ENCODE measurements at places on chromosomes 5 and 9.

DNA sequence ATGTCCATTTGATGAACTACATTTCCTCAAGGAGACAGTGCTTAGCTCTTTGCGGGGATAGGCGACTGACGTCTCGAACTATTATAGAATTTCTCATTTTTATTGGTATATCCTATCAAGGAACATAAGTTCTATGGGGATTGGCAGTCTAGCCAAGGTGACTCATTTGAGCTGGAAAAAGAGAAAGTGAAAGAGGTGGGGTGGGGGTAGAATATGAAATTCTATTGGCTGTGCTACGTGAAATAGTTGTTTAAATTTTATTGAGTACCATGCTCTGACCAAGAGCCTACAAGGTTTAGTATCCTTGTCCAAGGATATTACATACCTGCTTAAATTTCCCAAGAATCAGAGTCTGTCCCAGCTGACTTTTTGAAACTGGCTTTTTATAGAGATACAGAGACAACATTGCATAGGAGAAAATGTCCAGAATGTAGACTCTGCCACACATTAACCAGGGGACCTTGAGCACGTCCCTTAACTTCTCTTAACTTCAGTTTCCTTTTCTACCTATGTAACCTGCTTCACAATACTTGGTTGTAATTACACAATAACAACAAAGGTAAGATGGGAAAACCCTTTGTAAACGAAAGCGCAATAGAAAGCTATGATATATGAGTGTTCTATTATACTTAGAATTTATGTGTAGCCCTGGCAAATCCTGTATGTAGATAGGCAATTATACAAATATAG is 226.4 kb upstream of the WWC1 start:
- DNase-seq: no peak

DNA sequence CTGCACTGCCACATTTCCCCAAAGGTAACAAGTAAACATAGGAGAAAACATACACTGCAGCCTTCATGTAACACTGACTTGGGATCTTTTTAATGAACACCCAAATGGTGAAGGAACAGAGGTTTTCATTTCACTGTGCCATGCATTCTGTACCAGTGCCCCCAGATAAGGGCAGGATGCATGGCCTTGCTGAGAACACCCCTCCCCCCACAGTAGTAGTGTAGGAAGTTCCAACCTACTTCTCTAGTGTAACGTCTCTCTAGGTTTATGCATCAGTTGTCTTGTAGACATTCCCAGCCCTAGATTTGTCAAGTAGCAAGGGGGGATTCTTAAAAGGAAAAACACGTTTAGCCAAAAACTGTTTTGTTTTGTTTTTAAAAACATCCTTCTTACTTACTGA is 29.9 kb downstream of the MAP3K1 start:
- no peak for DNase-seq

GRCh38 chr5:77972469-77973252 is 196.5 kb upstream of the TBCA start:
- DNase-seq: no peak

DNA sequence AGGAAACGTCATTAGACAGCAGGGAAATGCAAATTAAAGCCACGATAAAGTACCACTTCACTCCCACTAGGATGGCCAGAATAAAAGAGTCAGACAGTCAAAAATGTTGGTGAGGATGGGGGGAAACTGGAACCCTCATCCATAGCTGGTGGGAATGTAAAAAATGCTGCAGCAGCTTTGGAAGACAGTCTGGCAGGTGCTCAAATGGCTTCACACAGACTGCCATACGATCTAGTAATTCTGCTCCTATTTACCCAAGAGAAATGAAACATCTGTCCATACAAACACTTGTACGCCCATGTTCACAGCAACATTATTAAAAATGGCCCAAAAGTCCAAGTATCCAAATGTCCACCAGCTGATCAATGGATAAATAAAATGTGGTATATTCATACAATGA is 158.9 kb upstream of the PHYKPL start:
- DNase-seq: no peak

DNA sequence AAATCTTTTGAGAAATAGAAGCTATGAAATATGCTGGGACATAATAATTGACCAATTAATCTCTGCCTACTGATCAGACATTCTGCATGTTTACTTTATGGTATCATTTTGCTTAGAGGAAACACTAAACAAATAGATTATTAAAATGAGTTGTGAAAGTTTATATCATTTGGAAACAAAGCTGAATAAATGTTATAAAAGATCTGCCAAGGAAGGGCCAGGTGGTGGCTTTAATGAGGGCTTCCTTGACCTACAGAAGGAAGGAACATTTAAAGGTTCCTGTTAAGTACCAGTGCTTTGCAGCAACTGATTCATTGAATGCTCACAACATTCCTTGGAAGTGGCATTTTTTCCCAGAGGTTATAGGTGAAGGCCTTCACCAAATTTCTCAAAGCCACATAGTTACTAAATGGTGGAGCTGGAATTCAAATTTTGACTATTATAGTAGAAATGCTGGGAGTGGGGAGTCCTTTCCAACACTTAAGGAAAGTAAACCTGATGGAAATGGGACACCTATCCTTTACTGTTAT is 250.7 kb downstream of the GABRB2 start:
- DNase-seq: no peak

DNA sequence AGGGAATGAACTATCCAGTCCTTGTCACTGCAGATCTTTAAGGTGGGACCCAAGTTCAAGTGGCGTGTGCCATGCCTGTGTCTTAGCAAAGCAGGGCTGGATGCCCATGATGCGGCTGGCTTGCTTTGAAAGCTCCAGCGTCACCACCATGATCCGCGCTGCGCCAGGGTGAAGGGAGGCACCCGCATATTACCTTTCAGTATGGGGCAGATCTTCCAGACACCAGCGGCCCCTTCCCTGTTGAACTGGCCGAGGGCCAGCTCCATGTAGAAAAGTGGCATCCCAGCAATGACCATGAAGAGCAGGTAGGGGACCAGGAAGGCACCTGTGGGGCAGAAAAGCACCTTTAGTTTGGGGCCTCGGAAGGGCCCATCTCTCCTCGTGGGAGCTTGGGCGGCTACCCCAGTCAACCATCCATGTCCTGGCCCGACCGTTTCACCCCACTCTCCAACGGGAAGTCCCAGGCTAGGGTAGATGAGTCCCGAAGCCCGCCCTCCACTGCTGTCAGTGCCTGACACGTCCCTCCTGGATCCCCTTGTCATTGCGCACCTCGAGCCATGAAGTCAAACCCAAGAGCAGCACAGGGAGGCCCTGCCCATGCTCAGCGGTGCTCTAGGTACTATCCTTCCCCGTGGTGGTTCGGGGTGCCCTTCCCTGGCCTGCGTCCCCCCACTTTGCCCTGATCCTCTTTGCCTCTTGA is 3.9 kb downstream of the SLC6A3 start:
- no peak for DNase-seq

GRCh38 chr5:112604732-112605630 is 132.7 kb upstream of the APC start:
- peak; percentile 7 for DNase-seq

GRCh38 chr5:133050521-133050920 is 1.3 kb upstream of the HSPA4 start:
- DNase-seq: no peak

DNA sequence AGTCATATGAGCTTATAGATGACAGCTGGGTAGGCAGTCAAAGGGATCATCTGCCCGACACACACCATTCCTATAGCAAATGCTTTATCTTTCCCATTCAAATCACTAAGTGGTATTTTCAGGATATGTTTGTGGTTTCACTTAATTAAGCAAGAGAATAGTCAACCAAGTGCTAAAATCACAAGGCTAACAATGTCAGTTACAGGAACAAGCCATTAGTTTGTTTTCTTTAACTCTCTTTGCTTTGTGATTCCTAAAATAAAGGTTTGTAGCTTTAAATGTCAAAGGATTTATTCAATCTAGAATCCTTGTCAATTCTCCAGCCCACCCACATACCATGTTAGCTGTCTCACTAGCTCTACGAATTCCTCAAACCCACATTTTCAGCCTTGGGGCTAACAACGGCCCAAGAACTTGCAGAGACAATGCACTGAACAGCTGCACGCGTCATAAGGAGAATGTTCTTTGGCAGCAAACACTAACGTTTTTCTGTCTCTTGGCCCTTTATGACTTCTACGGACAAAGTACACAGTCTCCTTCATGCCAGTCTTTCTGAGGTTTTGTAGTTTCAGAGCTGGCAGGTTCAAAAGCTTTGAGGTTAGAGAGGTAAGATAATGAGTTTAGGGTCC is 56.6 kb downstream of the ELAVL2 start:
- DNase-seq: no peak

DNA sequence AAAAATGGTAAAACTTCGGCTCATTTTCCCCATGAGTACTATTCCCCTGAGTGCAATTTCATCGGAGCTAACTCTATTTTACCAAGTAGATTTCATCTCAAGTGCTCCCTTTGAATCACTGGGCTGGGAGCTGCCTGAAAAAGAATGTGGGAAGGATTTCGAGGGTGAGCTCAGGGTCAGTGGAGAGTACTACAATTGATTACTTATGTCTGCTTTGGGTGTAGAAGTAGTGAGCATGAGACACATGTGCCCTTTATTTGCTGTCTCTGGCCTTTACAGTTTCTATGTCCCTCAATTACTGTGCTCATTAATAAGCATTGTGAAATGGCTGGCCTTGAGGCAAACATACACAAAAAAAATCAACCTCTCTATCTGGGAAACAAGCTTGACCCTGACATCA is 172.7 kb upstream of the RFX3 start:
- no peak for DNase-seq

GRCh38 chr5:16773991-16774390 is 157.2 kb upstream of the RETREG1 start:
- DNase-seq: no peak

GRCh38 chr9:73719660-73720059 is 568.0 kb downstream of the ANXA1 start:
- DNase-seq: no peak

DNA sequence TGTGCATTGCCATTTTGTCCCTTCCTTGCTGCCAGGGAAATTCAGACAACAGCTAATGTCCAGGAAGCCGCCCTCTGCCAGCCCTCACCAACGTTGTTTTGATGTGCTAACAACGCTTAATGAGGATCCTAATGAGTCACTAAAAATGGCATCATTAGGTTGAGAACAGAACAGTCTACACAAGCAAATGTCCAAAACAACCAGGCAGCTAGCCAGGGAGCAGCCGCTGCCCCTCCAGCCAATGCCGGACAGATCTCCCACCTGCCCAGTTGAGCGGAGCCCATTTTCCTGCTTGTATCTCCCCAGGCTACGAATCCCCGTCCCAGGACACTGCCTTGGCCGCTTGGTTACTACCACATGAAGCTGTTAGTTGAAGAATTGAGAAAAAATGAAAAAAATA is 40.4 kb upstream of the UNC5A start:
- no peak for DNase-seq

- DNase-seq: no peak
Observed at GRCh38 chr5:157558041-157558595, 17.5 kb downstream of the ADAM19 start.

DNA sequence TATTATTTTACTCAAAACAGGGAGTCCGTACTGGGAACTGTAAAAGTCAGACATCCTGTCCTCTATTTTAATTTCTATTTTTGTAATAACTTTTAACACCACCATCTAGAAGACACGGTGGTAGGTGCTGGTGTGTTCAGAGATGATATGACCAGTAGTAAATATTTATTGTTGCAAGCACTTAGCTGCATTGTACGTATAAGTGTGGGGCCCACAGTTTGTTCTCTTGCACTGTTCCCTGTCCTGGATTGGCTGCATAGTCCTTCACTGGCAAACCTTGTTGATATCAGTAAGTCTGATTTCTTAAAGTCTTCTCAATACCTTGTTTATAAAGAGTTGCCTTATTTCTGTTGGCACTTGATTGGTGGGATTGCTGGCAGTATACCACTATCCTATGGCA is 24.6 kb upstream of the IL9 start:
- DNase-seq: no peak

DNA sequence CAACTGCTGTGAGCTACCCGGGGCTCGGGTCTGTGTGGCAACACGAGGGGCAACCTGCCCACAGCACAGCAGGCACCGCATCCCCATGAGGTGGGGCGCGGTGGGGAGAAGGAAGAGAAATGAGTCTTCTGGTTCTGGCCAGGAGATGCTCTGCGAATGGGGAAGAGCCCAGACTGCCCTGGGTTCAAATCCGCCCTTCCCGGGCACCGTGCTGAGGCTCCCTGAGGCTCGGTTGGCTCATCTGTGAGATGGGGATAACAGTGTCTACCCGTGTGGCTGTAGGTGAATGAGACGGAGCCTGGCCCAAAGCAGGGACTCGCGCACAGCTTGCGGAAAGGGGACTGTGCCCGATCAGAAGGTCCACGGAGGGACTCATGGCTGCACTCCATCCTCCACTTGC is 123.9 kb downstream of the VAV2 start:
- DNase-seq: no peak

- DNase-seq: no peak
Observed at GRCh38 chr9:107323836-107324585, 40.9 kb downstream of the RAD23B start.

DNA sequence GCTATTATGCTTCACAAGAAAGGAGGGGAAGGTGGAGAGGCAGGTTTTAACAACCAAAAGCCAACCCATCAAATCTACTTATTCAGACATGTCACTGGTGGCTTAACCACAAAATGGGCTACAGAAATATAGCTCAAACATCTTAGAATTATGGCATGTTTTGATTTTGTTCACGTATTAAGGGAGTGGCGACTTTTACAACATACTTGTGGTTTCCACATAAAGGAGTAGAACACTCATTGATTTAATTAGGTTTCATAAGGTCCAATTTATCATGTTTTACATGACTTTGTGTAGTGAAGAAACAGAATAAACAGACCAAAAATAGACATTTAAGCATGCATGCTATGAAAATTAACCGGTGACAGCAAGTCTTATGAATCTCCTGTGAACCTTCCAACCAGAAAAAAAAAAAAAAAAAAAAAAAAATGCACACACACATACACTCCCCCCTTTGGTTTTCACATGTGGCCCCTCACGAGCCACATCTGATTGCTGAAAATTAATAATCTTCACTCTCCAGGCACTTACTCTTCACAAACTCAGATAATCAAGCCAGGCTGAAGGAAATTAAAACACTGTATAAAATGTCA is 5.4 kb downstream of the ZNF608 start:
- no peak for DNase-seq

- DNase-seq: no peak
Observed at GRCh38 chr5:82331557-82331956, 53.4 kb upstream of the RPS23 start.

GRCh38 chr9:16213781-16214515 is 656.5 kb downstream of the BNC2 start:
- no peak for DNase-seq

GRCh38 chr5:14217587-14217986 is 74.4 kb downstream of the TRIO start:
- no peak for DNase-seq

DNA sequence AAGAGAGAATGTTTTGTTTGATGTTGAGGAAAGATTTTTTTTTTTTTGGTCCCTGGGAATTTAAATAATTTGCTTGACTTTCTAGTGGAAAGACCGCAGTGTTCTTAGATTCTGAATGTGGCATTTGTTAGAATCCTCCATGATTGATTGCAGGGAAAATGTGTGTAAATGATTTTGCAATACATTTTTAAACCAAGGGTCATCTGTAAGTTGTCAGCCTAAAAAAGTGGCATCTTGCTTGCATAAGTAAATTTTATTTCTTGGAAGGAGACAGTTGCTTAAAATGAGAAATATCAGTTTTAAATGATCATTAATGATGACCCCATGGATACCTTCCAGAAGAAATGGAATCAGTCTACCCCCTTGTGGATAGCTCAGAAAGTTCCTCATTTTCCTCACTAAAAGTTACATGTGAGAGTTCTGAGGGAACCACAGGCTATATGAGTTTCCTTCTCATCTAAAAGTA is 105.1 kb upstream of the SLC25A48 start:
- DNase-seq: no peak

All from SW 1271 (cell line).